CD8-positive, alpha-beta memory T cell (primary cell): ENCODE measurements at places on chromosomes 11 and 22. TPM values are rescaled to one million over a fixed set of nuclear protein-coding genes. Genes with fewer than 3 reads are reported as not detected.

DNA sequence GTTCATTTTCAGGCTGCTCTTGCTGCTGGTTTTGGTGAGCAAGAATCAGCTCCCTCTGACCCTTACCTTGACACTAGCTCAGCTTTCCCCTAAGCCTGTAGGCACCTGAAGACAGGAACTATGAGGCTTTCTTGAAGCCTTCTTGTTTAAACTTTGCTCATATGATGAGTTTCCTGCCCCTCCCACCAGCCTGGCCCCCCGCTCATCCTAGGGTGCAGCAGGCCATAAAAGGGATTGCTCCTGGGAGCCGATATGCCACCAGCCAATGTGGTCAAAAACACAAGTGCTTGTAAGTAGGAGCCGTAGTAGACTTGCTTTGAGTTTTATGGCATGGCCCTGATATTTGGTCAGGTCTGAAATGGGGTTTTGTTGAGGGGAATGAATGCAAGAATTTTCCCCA is 164.7 kb downstream of the DSCAML1 start:
- H3K4me1 ChIP-seq = no peaks in the 10 kb centered on the region
- no peak for DNase-seq
- H3K4me3 ChIP-seq = no peak overlapping the region
- no peak overlapping the region for H3K27ac ChIP-seq

DNA sequence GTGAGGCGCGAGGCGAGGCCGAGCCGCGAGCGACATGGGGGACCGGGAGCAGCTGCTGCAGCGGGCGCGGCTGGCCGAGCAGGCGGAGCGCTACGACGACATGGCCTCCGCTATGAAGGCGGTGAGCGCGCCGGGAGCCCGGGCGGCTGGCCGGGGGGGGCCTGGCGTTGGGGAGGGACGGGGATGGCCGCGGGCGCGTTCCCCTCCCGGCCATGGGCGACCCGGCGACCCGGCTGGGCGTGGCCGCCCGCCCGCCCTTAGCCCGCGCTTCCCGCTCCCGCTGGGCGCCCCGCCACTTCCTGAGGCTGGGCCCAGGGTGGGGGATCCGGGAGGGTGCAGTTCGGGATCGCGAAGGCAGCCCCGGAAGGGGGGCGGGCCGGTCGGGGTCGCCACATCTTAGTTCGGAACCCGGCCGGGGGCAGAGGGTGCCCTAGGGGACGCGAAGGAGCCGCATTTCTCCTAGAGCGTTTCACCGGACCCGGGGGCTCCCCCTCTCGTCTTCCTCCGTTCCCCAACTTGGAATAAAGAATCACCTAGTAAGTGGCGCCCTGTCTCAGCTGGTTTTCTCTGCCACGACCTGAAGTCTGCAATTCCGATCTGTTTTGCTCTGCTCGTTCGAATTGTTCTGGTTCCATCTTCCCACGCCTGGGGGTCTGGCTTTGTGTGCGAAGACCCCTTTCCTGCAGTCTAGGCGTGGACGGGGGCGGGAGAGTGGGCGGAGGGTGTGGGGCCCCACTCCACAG is 536 bp downstream of the YWHAH start:
- H3K27me3 ChIP-seq = no peaks in the 10 kb centered on the region
- no peaks in the 10 kb centered on the region for H3K36me3 ChIP-seq
- peaks cover 24% of the 10 kb centered on the region for H3K4me1 ChIP-seq
- peak overlapping the region; percentile 69 for H3K4me3 ChIP-seq

The SLC22A6 gene
- not detected for total RNA-seq

DNA sequence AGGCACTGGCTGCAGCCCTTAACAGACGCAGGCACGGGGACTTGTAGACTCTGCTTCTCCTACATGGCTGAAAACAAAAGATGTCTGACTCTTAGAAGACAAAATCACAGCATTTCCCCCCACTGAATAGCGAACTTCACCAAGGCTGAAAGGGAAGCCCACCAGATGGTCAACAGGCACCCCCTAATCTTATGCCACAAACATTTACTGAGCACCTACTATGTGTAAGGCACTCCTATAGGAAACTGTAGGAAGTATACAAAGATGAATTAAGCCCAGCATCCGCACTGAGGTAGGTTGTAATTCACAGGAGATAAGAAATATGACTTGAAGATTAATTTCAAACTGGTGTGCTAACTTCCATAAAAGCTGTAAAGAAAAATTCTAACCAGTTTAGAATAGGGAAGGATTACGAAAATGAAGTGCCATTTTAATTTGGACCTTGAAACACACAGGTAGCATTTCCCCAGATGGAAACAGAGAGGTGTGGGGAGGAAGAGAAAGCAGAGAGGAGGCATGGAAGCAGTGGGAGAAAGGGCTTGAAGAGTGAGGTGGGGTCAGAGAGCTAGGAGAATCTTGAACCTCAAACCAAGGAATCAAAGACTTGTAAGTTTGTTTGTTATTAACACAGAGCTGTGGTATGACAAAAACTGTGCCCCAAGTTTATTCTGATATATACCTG is 38.1 kb downstream of the NUMA1 start:
- no peaks in the 10 kb centered on the region for H3K36me3 ChIP-seq
- H3K27me3 ChIP-seq = no peaks in the 10 kb centered on the region
- peak overlapping the region; percentile 90 for H3K27ac ChIP-seq

- peak overlapping the region; percentile 81 for H3K27ac ChIP-seq
- H3K4me3 ChIP-seq = peak overlapping the region; percentile 50
- no peaks in the 10 kb centered on the region for H3K27me3 ChIP-seq
Measured at GRCh38 chr22:36329254-36330078, 58.3 kb downstream of the MYH9 start.

DNA sequence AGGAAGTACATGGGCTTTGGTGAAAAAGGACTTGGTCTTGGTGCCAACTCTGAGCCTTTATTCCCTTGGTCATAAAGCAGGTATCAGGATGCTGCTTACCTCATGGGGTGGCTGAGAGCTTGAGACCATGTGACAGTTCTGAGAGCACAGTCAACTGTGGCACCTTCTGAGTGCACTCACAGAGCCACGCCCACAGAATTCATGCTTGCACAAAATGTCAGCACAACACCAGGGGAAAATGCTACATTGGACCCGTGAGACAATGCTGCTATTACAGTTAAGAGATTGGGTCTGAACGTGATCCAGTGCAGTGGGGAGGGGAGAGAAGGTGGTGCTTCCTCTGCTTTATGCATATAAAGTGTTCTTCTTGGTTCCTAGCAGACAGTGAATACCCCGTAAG is 79.5 kb upstream of the SPON1 start:
- no peaks in the 10 kb centered on the region for H3K36me3 ChIP-seq
- no peak overlapping the region for H3K27ac ChIP-seq
- DNase-seq = no peak
- no peak overlapping the region for H3K4me3 ChIP-seq

DNA sequence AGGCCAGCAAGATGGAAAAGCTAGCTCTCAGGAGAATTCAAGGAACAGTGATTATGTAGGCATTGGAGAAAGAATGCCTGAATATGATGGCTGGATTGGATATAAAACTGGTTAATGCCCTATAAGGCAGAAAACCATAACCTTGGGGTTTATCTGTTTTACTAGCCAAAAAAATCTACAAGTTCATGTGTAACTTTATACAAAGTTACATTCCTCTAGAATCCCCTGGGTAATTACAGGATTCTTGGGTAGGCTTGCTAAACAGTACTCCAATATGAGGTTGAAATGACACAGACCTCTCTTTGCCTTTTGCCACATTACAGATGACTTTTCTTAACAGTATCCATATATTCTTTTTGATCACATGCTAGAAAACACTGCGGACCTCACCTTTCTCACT is 26.0 kb downstream of the TSPAN18 start:
- DNase-seq = no peak
- H3K27me3 ChIP-seq = no peaks in the 10 kb centered on the region
- H3K36me3 ChIP-seq = no peaks in the 10 kb centered on the region
- H3K27ac ChIP-seq = no peak overlapping the region
- H3K4me1 ChIP-seq = peaks cover 15% of the 10 kb centered on the region
